ENCODE measurements at places on chromosomes 7 and 10. TPM values are rescaled to one million over a fixed set of nuclear protein-coding genes. Genes with fewer than 3 reads are reported as not detected.

GRCh38 chr10:45000752-45001380 is at the start of gene ZNF22:
TSS of gene ZNF22 (plus strand) at chr10:45000923. CDS start at chr10:45003369, 2,446 bp downstream.
- peak; percentile 92 for DNase-seq

GRCh38 chr7:42314696-42315095 is 77.7 kb upstream of the GLI3 start:
- no peak for DNase-seq

GRCh38 chr10:3274414-3274813 is 101.8 kb upstream of the PITRM1 start:
- no peak for DNase-seq

GRCh38 chr7:95320651-95321050 is 3.7 kb downstream of the PON1 start:
- no peak for DNase-seq

The LARP4B gene
- total RNA-seq, result 35.6 TPM

The RET gene
- 1.7 TPM for total RNA-seq

GRCh38 chr10:97648562-97649404 is 8.3 kb downstream of the PI4K2A start:
- no peak for DNase-seq

The ARHGEF5 gene
- total RNA-seq, result 8.0 TPM

DNA sequence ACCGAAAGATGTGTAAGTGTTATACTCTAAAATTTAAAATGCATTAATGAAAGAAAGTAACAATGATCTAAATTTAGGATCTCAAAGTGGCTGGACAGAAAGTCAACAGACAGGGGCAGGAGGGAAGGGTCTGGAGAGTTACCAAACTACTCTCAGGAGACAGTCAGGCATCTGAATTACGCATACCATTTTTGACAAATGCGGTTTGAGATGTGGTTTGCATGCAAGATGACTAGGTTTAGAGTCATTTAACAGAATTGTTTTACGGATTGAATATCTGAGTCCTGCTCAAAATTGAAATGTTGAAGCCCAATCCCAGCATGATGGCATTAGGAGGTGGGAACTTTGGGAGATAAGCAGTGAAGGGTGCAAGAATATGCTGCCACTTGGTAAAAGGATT is 314.1 kb downstream of the WDR11 start:
- DNase-seq, result no peak

The PLEKHS1 gene
- total RNA-seq, result not detected

DNA sequence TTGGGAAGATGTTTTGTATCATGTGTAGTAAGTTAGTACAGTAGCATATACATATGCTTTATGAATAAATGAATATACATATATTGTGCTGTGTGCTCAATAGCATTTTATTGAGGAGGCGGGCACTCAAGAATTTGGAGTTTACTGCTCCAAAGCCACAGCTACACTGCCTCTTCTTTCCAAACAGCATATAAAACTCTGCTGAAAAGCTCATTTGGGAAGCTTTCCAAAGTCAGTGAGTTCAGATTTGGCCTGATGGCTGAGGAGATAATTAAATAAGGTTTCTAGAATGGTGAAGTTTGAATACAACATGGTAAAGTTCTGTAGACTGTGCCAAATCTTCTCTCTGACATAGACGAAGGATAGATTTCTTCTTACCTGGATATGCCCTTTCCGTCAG is 29.8 kb downstream of the CDK1 start:
- no peak for DNase-seq

The NAT16 gene
- not detected for total RNA-seq

- no peak for DNase-seq
Measured at GRCh38 chr10:69382382-69383117, 34.2 kb downstream of the TACR2 start.

The CHN2 gene
- 8.3 TPM for total RNA-seq

- peak; percentile 87 for DNase-seq
Measured at GRCh38 chr7:33832271-33832721, 73.0 kb upstream of the BMPER start.

- DNase-seq, result no peak
Measured at GRCh38 chr10:131746241-131746711, 154.5 kb upstream of the PPP2R2D start.

The CALHM2 gene
- total RNA-seq, result 58.2 TPM

DNA sequence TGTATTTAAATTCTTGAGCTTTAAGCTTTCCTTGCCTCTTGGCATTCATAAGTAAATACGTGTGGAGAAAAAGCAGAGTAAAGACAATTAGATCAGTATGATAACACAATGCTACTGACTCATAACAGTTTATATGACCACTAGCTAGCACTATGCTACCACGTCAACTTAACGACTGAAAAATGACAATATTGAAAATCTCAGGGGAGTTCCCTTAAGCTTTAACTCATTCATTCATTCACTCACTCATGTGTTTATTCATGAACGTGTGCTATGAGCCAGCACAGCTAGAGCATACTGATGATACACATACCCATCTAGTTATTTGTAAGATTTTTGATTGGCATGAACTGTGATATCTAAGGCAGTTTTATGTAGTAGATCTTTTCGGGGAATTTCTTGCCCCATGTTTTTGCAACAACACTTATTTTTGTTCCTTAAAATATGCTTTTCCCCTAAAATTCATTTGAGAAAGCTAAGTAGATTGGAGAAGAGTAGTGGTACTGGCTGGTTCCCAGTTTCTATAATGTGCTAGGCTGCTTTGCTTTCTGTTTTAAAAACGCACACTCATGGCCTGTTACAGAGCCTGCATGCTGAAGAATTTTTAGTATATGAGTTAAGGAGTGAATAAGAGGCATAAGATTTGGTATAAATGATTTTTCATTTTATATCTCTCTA is 57.4 kb upstream of the ACBD5 start:
- DNase-seq, result no peak

The TMEM225B gene
- not detected for total RNA-seq

The LRIT1 gene
- total RNA-seq, result not detected

GRCh38 chr10:123848564-123849457 is 42.8 kb downstream of the CPXM2 start:
- DNase-seq, result peak; percentile 53

The GPR15LG gene
- not detected for total RNA-seq

DNA sequence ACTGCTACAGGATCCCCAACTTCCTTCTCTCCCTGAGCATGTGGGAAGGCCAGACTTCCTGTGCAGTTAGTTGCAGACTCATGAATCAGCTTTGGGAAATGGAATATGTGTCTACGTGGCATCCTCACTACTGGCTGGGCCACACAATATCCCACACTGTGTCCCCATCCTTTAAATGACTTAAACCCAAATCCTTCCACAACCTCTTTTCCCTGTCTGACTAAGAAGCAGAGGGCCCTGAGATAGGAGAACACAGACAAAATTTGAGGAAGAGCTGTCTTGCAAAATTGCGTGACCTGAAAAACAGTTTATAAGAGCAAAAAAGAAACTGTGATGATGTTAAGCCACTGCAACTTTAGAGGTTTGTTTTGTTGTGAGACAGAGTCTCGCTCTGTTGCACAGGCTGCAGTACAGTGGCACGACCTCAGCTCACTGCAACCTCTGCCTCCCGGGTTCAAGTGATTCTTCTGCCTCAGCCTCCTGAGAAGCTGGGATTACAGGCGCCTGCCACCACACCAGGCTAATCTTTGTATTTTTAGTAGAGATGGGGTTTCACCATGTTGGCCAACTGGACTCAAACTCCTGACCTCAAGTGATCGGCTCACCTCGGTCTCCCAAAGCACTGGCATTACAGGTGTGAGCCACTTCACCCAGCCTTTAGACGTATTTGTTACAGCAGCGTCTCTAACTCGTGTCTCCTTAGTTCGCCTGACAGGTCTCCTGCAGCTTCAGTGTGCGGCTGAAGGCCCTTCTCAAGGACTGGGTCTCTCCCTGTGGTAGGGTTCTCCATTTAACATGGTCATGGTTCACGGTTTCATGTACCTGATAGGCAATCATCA is 46.9 kb upstream of the SFMBT2 start:
- DNase-seq, result no peak

- peak; percentile 98 for DNase-seq
Measured at GRCh38 chr7:48089046-48090003, at the start of gene UPP1. TSS of gene UPP1 (plus strand) at chr7:48089265. CDS start at chr7:48094784, 5,519 bp downstream.

GRCh38 chr10:132455441-132455971 is 58.5 kb downstream of the PWWP2B start:
- DNase-seq, result no peak

The RNF32 gene
- 0.29 TPM for total RNA-seq

The ZNF398 gene
- total RNA-seq, result 19.9 TPM

The NFE2L3 gene
- 2.5 TPM for total RNA-seq

DNA sequence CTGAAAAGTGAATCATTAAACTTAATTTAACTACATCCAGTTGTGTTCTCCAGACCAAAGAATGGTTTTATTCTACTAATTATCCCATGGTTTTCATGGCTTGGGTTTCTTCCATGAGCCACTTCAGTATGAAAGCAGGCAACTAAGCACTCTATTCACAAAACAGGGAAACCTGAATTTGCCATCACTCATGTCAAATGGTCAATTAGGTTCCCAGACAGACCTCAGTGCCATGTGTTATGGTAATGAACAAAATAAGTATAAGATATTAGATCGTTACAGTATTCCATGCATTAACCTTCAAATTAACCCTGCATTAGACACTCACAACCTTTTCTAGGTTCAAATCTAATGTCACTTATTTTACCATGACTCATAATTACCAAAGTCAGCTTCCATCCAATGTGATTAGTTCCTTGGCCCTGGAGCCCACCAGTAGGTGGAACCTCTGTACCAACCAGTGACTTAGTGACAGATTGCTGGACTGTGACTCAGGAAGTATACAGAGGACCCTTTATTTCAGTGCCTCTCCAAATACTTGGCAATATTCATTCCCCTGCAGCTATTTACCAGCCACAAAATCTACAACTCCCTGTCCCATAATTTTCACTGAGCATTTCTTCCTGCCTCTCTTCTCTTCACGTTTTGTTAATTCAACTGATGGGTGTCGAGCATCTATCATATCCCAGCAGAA is 1270.2 kb upstream of the SORCS1 start:
- DNase-seq, result no peak

DNA sequence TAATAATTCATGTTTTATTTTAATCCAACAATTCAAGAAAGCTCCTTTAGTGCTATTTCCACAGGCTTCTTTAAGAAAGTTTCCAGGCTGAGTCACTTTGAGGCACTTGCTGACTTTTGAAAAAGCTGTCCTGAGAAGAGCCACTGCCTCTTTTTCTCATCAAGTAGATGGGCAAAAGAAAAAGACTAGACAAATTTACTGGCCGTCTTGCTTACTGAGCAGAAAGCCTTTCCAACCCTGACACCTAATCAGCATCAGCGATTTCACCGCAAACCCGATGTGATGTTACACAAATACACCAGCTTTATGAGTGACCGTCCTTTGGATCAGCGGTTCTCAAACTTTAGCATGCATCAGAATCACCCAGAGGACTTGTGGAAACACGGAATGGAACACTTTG is 24.3 kb downstream of the CTTNBP2 start:
- DNase-seq, result no peak

DNA sequence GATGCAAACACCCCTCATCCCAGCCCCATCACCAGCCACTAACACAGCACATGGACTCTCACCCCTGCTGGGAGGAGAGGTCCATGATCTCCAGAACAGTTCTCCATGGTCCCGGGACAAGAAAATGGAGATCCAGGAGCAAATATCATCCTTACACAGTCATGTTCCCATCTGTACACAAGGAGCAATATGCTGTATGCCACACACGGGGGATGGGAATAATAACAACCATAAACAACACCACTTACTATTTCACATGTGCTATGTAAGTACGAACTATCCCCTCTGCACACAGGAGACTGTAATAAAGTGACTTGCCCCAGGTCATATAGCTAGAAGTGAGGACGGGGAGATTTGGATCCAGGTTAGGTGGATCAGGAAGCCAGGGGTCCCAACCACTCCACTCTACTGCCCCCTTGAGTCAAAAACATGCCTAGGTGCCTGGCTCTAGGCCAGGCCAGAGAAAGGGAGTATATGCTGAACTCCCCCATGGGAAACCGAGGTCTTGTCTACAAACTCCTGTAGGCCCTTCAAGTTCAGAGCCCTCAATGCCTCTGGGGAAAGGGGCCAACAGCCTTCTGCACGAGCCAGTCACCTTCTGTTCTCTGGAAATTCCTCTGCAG is 34.1 kb downstream of the LRRC20 start:
- no peak for DNase-seq

The PTF1A gene
- total RNA-seq, result not detected

DNA sequence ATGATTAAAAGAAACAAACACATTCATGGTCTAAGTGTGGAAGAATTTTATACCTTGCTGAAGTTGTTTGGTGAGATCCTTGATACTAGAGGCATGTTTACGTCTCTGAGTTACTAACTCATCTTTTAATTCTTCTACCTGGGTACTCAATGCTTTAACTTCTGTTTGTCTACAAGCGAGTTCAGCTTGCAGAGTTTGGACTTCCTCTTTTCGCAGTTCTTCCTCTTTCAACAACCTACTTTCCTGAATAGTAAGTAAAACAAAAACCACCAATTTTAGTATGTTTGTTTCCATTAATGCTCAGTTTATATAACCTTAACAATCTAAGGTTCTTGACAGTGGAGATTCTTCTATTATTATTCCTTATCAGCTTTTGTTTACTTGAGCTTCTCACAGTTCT is 42.9 kb downstream of the CCDC186 start:
- DNase-seq, result no peak

DNA sequence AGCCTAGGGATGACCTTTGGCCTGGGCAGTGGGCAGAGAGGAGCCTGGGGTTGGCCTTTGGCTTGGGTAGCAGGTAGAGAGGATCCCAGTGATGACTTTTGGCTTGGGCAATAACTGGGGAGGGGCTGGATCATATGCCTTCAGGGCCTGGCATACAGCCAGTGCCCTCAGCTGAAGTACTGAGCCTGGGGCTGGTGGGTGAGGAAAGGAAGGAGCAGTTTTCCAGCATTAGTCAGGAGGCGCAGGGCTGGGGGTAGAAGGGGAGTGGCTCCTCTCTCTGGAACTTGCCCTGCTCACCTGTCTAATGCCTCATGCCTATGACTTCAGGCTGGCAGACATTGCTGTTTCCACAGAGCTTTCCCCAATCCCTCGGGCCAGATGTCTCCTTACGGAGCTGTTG is 15.2 kb upstream of the COMTD1 start:
- no peak for DNase-seq

DNA sequence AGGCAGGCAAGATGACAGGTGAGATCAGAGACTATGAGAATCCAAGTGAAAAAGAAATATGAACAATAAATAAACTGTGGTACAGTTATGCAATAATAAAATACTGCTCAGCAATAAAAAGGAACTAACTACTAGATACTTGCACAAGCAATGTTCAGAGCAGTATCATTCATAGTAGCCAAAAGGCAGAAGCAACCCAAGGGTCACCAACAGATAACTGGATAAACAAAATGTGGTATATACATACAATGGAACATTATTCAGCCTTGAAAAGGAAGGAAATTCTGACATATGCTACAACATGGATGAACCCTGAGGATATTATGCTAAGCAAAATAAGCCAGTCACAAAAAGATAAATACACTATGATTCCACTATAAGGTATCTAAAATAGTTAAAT is 76.9 kb upstream of the KCNIP2 start:
- DNase-seq, result no peak

The IFIT1B gene
- total RNA-seq, result 0.33 TPM

- DNase-seq, result no peak
Measured at GRCh38 chr7:36154255-36155212, 1.5 kb downstream of the EEPD1 start.

The LRMDA gene
- 23.3 TPM for total RNA-seq
